ENCODE measurements at places on chromosomes 1 and 21.

GRCh38 chr1:154860156-154860870 lies 9.8 kb downstream of the KCNN3 start:
- DNase-seq = no peak

DNA sequence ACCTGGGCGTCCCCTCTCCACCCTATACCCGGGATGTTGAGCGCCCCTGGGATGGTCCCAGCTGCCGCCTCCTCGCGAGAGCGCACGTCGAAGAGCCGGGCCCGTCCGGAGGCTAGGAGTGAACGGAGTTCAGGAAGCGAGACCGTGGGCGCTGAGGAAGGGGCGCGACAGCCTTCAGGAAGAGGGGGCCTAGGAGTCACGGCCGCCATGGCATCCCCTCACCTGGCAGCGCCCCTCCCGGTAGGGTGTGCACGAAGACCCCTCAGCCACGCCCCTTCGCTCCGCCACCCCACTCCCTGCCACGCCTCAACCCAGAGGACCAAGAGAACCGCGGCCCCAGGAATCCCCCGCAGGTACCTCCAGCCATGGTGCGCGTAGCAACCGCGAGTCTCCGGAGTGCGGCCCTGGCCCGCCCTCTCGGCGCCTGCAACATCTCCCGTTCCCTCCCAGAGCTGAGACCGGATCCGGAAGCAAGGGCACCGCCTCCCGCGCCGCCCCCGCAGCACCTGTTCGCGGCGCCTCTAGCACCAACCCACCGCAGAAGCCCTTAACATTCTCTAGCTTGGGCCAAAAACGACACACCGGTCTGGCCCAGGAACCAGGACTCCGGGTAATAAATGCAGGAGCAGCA lies at the start of gene TSTD1:
Gene TSTD1, minus strand, starts transcription at position 442 of the 631 bp plus-strand sequence. Its CDS starts 75 bp downstream, at position 367.
- peak; percentile 91 for DNase-seq

DNA sequence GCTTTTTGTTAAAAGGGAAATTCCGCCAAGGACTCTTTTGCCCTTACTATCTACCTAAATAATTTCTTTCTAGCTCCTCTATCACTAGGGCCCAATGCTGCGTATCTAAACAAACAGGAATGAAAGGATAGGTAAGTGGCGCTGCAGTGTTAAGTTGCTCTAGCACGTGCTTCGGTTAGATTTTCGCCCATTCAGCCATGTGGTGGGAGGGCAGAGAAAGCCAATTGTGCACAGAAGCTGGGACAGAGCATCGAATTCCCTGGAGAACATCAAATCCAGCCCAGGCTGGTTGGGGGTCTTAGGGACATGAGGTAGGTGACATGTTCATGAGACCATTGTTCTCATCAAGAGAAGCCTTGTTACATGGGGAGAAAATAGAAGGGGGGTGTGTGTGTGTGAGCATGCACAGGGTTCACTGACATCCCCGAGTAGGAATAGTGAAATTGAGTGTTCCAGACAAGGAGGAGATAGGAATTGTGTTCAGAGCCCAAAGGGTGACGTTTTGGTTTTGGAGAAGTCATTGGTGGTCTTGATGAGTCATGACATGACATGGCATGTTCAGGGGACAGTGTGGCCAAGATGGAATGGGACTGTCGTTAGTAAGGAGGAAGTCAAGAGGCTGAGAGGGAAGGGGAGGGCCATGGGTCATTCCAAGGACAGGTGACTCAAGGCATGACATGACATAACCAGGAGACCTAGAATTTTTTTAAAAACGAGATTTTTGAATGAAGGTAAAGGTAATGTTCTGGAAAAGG lies 107.1 kb downstream of the TLR5 start:
- DNase-seq = no peak

DNA sequence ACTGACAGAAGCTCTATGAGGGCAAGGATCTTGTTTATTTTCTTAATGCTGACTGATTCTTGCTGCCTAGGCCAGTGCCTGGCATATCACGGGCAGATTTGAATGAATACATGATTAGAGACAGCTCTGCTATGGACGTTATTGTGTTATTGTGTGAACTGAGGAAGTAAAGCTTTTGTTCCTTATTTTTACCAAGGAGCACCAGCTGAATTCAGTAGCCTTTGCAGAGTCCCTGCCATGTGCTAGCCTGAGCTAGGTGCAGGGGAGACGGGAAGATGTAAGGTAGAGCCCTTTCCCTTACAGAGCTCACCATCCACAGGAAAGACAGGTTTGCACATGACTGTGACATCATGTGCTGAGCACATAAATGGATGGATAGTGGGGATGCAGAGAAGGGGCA lies 36.0 kb upstream of the SCMH1 start:
- no peak for DNase-seq

DNA sequence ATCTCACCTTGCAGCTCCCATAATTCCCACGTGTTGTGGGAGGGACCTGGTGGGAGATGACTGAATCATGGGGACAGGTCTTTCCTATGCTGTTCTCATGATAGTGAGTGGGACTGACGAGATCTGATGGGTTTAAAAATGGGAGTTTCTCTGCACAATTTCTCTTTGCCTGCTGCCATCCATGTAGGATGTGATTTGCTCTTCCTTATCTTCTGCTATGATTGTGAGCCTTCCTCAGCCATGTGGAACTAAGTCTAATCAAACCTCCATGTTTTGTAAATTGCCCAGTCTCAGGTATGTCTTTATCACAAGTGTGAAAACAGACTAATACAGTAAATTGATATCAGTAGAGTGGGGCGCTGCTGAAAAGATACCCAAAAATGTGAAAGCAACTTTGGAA lies 195.7 kb downstream of the SLC44A5 start:
- DNase-seq = no peak

GRCh38 chr1:145891143-145891542 lies 5.5 kb upstream of the ANKRD35 start:
- no peak for DNase-seq

GRCh38 chr1:206719169-206719839 lies 34.6 kb downstream of the MAPKAPK2 start:
- no peak for DNase-seq

DNA sequence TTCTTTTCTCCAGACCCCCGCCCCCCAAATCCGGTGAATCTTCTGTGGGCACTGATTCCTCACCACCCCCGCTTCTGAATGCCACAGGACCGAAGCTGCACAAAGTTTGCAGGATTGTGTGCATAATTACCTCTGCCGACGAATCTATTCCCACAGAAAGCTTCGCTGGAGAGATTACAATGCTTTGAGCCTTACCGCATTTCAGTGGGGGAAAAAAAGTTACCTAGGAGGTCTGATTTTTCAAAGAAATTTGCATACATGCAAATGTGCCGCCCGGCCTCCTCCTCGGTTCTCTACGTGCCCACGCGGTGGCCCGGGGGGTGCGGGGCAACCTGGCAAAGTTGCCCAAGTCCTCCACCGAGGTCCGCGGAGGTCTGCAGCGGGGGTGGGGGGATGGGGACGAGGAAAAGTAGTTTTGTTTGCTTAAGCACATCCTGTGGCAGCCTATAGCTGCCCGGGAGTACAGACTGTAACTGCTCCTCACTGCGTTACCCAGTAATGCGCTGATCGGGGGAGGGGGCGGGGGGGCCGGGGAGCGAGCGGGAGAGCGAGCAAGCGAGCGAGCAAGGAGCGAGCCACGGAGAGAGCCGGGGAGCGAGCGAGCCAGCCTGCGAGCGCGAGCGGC lies 563 bp upstream of the NFIA start:
- DNase-seq = peak; percentile 73

DNA sequence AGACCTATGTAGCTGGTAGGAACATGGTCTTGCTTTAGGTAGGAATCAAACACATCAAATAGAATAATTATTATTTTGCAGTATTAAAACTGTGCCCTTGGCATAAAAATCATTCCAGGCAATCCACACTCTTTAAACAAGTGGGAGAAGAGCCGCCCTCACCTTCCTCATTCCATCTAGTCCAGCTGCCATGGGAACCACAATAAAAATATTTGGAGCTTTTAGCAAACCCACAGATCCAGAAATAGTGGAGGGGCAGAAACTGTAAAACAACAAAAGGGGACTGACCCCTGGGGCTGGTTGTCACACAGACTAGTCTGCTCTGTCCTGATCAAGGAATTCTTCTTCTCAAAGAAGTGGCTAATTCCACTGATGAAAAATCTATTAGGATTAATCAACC lies 61.6 kb downstream of the PTPRC start:
- no peak for DNase-seq

GRCh38 chr1:150282558-150282958 lies 204 bp downstream of the CIART start:
- no peak for DNase-seq

- DNase-seq = no peak
Observed at GRCh38 chr1:28194326-28195035, 18.0 kb upstream of the PTAFR start.

DNA sequence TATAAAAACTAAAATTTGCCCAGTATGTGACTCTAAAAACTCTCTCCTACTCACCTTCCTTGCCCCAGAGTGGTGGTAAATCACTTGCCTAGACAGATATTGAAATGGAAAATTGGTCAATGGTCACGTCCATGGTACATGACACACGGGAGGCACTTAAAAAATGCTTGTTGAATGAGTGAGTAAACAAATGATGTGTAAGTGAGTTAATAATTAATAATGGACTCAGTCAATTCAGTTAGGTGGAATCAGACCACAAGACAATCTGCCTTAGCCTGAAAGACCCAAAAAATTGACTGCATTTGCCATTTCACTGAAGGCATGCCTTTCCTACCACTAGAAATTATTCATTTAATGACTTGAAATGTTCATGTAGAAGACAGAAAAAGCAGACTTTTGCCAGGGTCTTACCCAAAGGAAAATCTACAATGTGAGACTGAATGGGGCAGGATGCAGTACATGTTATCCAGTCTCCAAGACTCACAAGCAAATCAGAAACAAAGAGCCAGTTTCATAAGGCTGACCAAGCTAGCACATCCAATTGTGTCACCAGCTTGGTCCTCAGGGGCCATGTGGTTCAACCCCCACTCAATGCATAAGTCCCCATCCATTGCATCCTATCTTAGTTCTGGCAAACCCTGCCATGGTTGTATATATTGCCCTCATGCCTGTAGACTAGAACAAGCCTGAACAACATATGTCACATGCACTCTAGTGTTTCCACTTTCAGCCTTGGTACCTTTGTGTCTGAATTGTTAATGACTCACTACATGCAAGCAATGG lies 73.6 kb downstream of the TBX15 start:
- no peak for DNase-seq

GRCh38 chr1:218462587-218462986 lies 117.5 kb downstream of the TGFB2 start:
- DNase-seq = no peak

- no peak for DNase-seq
Observed at GRCh38 chr1:17248781-17249180, at the start of gene PADI3. Gene PADI3, plus strand, starts transcription at chr1:17249098. Its CDS starts 40 bp downstream, at chr1:17249138.

GRCh38 chr1:184354719-184355118 lies 32.1 kb upstream of the C1orf21 start:
- no peak for DNase-seq

DNA sequence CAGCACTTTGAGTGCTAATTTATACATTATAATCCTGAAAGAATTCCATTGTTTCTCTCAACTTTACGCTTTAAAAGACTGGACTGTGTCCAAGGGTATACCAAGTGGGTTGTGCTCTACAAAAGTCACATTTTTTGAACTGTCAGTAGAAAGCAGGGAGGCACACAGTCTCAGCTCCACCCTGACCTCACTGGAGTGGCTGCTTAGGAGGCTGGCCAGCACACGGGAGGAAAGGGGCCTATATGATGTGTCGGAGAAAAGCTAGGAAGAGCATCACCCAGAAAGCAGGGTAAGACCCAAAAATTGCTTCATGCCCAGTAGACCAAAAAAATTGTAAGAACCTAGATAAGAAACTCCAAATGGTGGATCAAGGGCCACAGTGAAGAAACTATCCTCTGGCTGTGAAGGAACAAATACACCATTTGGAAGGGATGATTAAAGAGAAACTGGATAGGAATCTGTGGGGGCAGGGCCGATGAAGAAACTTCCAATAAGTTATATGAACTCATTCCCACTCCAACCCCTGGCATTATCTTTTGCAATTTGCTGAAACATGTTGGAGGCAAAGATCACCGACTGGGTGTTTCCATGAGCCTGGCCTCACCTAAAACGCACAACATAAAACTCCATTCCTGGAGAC lies 1.9 kb downstream of the S100A10 start:
- no peak for DNase-seq

GRCh38 chr1:90509225-90510048 lies 207.7 kb downstream of the BARHL2 start:
- no peak for DNase-seq

- DNase-seq = no peak
Observed at GRCh38 chr1:204984499-204984898, 58.5 kb upstream of the CNTN2 start.

DNA sequence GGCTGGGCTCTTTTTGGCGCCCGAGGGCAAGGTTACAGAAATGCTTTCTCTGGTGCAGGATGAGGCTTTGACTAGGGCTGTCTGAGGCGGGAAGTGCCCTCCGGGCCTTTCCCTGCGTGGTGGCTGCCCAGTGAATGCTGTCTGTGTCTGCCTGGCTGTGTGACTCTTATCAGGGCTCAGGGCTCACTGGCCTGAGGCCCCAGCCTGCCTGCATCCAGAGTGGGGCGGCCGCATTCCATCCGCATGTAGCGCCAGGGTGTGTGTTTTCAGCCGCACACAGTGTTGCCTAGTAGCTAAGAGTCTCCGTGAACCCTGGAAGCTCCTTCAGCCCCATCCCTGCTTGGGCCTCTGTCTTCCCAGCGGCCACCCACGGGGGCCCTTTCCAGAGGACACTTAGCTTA lies 59.1 kb downstream of the FAAP20 start:
- DNase-seq = no peak

DNA sequence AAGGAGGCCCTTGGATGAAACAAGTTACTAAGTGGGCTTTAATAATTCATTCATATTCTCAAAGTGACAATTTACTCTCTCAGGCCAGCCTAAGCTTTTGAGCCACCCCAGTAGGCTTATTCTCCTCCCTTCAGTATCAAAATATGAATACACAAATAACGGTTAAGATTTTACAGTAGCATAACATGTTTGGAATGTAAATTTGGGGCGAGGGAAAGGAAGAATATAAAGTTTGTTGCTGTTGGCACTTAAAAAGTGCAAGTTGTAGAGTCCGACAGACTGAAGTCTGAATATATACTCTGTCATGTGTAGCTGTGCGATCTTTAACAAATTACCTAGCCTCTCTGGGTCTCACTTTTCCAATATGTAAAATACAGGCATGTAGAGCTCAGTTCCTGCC lies 22.6 kb upstream of the MYSM1 start:
- DNase-seq = no peak

DNA sequence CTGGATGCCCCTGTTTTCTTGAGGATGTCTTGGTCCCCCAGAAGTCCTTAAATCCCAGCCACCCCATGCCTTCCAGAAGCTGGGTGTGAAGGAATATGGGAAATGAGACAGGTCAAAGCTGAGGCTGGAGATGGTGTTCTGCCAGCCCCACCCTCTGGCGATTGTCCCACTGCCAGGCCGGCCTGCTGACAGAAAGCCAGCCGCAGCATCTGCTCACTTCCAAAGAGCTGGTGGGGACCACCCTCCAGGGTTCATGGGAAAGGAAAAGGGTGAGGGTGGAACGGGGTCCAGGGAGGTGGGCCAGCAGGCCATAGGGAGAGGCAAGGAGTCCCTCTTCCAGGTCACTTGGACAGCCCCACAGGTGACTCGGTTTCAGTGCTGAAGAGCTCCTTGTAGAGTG lies 1.9 kb upstream of the LINGO4 start:
- DNase-seq = no peak

GRCh38 chr1:44217809-44218410 lies 4.6 kb downstream of the DMAP1 start:
- peak; percentile 79 for DNase-seq
